ENCODE measurements at places on chromosomes 12 and 14.

- no peak for DNase-seq
These were observed 7.9 kb upstream of the PAPOLA start for GRCh38 chr14:96494331-96494730.

GRCh38 chr14:22648506-22648905, 4.4 kb upstream of the OR6J1 start:
- no peak for DNase-seq

DNA sequence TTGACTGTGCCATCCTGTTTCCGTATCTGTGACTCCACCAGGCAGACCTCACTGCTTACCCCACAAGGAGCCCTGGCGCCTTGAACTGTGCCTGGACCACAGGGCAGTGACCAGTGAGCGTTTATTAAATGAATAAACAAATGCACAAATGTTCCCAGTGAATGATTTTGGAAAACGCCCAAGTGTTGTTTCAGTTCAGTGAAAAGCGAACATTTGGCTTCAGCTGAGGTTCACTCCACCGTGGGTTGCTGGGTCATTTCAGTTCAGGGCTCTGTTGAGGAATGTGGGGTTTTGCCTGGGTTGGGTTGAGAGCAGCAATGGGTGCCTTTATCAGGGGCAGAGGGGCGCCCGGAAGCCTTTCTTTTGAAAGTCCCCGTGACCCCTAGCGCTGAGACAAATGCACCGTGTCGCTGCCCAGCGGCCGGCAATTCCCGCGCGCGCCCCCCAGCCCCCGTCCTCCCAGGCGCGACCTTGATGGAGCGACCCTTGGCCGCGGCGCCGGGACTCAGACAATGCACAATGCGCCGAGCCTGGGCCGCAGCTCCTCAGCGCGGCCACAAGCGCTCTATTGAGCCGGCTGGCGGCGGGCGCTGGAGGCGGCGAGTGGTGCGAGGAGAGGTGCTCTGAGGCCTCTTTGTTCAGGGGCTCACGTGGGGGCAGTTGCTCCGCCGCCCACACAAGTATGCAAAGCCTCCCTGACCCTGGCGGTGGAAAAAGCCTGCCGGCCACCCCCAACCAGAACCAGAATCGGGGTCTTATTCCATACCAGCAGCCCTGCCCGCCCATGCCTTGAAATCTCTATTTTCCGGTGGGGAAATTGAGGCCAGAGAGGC, 40.5 kb upstream of the CLMN start:
- no peak for DNase-seq

- DNase-seq = no peak
These were observed 283.6 kb downstream of the PCNX1 start for GRCh38 chr14:71190770-71191374.

GRCh38 chr12:86407620-86408208, 151.5 kb upstream of the MGAT4C start:
- no peak for DNase-seq
